ENCODE measurements at places on chromosomes 13 and 19. TPM values are rescaled to one million over a fixed set of nuclear protein-coding genes. Genes with fewer than 3 reads are reported as not detected.

ZNF382 gene
- 110 TPM for total RNA-seq

ZNF146 gene
- 86.9 TPM for total RNA-seq

GARIN5A gene
- total RNA-seq, result 0.62 TPM

ZNF83 gene
- 49.4 TPM for total RNA-seq

LHFPL6 gene
- total RNA-seq, result 22.5 TPM

HCST gene
- not detected for total RNA-seq

CCDC122 gene
- 13.4 TPM for total RNA-seq

IGFL3 gene
- not detected for total RNA-seq

DNA sequence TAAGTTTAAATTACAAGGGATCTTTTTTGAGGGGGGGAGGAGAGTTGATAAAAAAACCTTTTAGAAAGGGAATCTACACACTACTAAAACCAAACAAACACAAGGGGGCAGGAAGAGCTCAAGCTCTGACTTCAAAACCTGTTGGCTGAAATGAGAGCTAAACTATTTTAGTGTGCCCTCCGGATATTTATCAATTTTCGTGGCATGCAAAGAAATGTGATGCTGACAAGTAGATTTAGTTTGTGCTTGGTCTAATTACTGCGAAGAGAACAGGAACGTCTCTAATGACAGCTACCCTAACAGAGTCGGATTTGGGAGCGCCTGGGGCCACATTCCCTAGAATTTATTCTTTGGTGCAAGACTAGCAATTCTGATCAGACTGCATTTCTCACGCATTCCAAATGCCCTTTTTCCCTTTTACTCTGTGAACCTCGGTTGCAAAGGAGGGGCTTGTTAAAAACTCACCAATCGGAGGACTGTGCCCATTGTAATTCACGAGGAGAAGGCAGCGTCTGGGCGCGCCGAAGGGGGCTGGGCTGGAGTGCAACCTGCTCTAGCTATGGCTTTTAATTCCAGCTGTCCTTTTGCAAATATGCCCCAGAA, 802 bp upstream of the FREM2 start:
- DNase-seq, result no peak

DNA sequence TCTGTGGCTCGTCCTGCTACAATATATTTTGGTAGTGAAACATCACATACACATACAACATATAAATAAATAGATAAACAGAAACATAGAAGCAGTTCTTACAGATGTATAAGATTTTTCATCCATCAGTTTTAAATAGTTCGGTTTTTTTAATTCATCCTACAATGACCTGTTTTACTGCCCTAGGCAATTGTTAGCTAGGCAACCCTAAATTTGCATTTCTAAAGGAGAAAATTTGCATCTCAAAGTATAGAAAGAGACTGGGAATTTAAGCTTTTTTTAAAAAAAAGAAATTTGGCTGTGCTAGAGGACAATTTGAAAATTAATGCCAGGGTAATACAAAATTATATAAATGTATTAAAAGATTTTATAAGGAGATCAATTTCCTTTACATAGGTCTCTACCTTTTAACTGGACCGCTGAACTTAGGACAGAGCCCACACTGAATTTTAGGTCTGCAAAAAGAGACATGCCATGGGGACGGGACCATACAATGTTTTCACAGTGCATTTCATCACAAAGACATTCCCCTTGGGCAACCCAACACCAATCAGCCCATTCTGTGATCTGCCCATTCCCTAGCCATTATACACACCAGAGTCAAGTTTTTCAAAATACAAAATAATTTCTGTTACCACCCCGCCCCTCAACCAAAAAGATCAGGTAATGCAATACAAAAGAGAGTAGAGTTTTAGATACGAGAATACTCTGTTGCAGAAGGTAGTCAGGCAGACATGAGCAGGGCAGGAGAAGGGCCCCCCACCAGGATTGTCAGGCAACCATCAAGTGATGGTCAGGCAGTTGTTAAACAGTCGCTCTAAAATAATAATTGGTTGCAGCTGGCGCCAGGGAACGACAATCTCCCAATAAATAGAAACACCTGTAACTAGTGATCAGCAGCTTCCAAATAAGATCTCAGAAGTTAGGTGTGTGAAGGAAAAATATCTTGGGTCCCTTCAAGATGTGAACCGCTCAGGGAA, 299.7 kb upstream of the SGCG start:
- DNase-seq, result no peak

DNA sequence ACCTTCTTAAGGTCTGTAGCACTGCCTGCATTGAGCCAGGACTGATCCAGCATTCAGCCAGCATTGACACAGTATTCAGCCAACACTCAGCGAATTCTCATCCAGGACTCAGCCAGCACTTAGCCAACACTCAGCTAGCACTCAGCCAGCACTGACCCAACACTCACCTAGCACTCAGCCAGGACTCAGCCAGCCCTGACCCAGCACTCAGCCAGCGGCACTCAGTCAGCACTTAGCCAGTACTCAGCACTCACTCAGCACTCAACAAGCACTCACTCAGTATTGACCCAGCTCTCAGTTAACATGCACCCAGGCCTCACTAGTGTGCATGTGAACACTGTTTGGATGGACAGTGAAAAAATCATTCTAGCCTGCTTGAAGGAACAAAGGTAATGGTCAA, 55.0 kb downstream of the TSHZ3 start:
- DNase-seq, result no peak

DNA sequence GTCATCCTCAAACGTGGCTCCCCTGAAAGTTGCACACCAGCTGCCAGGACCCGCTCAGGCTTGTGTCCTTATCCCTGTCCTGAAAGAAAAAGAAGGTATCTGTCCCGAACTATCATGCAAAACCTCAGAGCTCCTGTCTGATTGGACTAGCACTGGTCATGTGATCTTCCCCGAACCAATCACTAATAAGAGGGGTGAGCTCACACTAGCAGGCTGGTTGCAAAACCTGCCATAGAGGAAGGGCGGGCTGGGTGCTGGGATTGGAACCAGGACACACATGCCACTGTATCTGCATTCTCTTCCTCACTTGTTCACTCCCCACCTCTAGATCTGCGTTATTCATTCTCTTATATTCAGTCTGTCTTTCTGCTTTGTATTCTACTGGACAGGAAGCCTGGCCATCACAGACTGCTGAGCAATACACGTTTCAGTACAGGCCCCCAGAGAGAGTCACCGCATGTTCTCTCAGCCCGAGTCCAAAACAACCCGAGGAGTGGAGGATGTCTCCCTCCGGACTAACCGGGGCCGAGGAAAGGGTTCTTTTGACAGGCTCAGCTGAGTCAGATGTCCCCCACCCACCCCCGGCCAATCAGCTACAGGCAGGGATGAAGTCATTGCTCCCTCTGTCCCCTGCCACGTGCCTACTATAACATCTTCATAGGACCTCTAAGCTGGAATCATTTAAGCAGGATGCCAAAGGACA, 97.7 kb downstream of the SIPA1L3 start:
- DNase-seq, result peak; percentile 87

GRCh38 chr13:89115307-89115706, 1444.1 kb downstream of the SLITRK5 start:
- no peak for DNase-seq

DNA sequence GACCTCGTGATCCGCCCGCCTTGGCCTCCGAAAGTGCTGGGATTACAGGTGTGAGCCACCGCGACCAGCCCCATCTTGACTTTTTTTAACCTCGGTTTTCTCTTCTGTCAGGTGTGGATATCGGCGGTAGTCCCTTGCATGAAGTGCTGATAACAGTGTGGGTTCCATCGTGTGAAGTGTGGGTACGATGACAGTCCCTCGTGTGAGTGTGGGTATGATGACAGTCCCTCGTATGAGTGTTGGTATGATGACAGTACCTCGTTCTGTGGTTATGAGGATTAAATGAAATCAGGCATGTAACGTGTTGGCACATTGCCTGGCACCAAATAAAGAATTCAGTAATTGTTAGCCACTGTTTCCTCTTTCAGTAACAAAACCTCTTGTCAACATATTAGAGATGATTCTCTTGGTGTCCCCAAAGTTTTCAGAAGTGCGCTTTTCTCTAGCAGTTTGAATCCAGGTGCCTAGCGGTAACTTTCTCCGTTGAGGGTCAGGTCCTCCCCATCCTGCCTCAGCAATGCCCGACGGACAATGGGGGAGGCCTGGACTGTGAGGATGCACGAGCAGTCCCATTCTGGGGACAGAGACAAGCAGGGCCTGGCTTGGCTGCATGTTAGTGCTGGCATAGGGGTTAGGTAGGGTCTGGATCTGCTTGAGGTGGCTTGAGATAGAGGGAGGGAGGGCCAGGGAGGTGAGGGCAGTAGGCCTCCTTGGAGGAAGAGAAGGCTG, 15.3 kb downstream of the GATAD2A start:
- no peak for DNase-seq

GRCh38 chr13:29140277-29140676, 320.1 kb downstream of the MTUS2 start:
- DNase-seq, result no peak

- no peak for DNase-seq
Measured at GRCh38 chr19:245457-245856, 45.7 kb downstream of the PLPP2 start.

DNA sequence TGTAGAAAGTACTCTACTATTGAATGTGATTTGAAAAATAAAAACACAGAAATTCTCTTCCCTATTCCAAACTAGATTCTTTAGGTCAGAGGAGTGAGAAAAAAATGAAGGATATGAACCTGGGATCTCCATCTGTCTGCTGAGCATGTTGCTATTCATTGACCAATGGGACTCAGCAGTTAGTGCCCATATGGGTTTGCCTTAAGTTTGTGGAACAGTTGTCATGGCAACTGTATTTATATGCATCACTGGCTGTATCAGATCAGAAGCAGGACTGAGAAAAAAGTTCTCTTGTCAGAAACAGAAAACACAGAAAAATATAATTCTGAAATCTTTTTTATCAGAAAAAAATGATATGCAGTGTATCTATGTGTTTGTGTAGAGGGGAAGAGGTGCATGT, 73.3 kb upstream of the ATXN8OS start:
- DNase-seq, result no peak

GRCh38 chr13:100566543-100566942, 22.0 kb downstream of the GGACT start:
- no peak for DNase-seq

GRCh38 chr19:57165846-57166245, 1.4 kb downstream of the DUXA start:
- DNase-seq, result no peak

DNA sequence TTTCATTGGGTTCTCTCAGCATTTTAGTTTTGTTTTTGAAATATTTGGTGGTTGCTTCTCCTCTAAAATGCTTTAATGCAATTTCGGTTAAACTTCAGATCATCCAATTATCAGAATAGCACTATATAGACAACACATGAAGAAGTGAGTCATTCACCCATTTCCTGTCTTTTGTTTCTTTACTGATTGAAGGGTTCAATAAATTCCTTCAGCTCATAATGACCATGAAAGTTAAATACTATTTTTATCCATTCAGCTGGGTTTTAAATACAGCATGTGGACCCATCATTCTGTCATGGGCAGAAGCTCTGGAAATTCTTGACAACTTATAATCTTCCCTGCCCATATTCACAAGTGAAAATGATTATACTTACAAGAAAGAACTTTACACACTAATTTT, 187.2 kb downstream of the ITGBL1 start:
- DNase-seq, result no peak

DNA sequence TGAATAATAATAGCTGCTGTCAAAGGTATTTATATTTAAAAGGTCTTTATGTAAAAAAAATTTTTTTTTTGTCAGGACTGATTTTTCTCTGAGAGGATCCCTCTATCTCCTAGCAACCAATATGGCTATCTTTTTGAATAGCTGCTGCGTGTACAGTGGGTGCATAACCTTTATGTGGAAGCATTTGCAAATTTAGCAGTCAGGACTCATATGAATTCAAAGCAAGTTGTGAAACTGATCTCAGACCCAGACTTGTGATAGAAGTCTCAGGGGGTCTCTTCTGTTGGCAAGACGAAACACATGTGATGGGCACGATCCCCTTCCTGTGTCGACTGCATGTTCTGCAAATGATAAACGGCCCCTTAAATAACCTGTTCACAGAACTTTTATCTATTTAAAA, 114.1 kb upstream of the ARGLU1 start:
- DNase-seq, result no peak

- DNase-seq, result no peak
Measured at GRCh38 chr19:18223860-18224524, 2.2 kb downstream of the PDE4C start.

DNA sequence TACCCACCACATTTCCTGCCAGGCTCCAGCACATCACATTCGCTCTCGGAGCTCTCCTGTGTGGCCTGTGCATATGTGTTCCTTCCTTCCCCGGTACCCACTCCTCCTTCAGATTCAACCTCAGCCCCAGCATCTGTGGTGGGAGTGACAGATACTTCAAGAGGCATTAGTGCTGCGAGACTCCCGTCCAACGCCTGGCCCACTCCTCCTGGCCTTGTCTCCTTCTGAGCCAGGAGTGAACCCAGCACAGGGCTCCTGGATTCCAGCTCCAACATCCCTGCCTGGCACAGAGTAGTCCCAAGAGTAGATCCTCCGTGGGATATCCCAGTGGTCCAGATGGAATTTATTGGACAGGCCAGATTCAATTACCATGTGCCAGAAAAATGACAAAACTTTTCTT, 55.9 kb downstream of the SACS start:
- DNase-seq, result no peak

GRCh38 chr13:75818179-75818967, 182.2 kb downstream of the LMO7 start:
- no peak for DNase-seq

DNA sequence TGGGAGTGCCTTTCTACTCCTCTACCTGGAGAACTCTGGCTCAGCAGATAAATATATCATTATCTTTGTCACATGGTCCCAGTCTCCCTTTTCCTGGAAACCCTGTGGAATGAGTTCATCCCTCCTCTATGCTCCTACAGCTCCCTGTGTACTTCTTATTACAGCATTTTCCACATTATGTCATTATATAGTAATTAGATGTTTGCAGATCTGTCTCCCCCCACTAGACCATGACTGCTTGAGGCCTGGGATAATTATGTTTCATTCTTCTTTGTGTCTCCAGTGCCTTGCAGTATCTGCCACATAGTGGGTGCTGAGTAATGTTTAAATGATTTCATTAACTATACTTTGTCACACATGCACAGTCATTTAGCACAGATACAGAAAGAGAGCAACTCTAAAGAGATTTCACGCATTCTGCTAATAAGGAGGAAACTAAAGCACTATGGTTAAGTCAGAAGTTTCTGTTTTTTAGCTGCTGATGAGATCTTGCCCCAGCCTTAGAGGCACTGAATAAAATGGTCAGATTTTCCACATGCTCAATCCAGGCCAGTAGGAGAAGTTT, 66.1 kb upstream of the DIAPH3 start:
- no peak for DNase-seq
